Astrocyte of the spinal cord (primary cell): ENCODE measurements at places on chromosomes 7 and 10.

DNA sequence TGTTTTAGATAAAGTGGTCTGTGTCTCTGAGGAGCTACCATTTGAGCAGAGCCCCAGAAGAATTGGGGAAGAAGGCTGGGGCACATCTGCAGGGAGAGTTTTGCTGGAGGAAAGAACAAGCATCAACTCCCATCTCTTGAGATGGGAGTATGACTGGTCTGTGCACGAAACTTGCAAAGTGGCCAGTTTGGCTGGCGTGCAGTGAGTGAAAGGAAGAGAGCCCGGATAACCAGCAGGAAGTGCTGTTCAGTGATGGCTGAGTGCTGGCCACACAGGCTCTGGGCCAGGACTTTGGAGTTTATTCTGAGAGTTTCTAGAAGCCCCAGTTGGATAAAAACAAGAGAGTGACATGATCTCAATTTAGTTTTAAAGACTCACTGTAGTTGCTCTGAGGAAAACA lies 34.4 kb upstream of the SVIL start:
- peak; percentile 34 for DNase-seq

DNA sequence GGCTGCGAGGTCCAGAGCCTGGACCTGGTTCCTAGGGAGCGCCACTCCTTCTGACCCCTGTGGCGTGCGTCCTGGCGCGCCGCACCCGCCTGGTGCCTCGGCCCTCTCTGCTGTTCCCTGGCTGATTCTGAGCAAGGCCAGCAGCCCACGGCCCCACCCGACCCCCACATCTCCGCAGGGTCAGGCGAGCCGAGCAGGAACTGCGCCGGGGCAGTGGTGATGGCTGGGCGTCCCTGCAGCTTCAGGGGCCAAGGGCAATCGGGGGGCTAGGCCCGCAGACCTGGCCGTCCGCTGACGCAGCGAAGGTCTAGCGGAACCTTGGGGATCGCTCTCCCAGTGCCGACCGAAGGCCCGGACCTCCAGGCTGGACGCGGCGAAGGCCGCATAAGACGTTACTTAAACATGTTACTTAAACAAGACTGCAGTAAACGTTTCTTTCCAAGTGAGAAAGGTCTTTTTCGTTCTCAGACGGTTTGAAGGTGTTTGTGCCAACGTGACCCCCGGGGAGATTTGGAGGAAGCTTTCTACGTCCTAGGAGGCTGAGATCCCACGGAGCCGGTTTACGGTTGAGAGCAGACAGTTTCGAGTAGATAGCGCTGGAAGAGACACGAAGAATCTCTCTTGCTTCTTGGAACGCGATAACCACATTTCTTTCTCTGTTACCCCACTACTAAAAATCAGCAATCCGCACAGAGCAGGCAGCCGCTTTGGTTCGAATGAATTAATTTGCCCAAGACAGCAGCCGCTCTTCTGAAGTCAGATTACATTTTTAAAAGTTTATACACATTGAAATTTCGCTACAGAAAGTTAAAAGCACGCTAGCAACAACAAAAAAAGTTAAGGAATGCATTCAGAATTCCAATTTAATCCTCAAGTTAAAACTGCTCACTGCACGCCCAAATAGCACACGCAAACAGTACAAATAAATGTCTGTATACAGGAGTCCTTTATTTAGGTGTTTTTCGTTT lies 4.9 kb upstream of the NKX2-3 start:
- peak; percentile 29 for DNase-seq

- peak; percentile 20 for DNase-seq
These were observed 53.5 kb downstream of the DLG5 start for GRCh38 chr10:77872947-77873535.

DNA sequence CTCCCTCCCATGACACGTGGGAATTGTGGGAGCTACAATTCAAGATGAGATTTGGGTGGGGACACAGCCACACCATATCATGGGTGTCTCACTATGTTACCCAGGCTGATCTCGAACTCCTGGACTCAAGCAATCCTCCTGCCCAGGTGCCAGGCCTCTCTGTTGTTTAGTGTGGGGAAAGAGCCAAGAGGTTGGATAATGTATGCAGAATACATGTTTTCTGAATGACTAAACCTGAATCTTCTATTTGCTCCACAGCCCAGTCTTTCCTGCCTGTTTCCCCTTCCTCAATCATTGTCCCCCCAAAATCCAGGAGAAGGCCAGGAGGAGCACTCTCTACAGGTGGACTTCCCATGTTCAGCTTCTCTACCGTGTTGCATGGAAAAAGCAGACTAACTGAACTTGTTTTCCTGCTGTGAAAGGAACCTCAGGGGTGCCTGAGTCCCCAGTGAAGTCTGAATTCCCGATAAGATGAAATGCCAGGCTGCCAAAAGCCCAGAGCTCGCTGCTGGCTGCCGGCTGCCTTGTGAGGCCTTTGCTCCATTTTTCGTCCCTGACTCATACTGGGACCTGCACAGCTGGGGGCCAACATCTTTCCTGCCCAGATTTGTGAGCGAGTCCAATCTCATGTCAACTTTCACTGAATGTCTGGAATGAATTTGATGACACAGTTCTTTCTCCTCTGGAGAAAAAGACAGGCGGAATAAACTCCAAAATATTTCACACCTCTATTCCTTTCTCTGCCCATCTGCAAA lies 588.0 kb downstream of the CALN1 start:
- peak; percentile 89 for DNase-seq

DNA sequence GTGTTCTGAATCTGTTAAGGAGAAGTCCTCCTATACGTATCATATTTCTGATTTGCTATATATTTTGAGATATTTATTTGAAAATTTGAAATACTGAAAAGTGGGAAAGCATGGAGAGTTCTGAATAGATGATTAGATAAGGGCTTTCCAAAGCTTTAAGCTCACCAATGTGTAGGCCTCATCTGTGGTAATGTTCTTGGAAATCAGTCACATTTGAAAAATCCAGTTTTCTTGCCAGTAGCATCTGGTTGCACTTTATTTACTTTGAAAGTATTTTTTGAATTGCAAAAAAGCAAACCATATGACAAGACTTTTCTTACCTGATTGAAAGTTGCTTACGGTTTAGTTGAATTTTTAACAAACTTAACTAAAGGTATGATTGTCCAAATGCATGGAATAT lies 21.7 kb downstream of the ADD3 start:
- DNase-seq: no peak

GRCh38 chr7:130387628-130388403 lies 7.5 kb downstream of the CPA1 start:
- peak; percentile 96 for DNase-seq

GRCh38 chr7:3754493-3755341 lies 453.7 kb downstream of the SDK1 start:
- peak; percentile 87 for DNase-seq

DNA sequence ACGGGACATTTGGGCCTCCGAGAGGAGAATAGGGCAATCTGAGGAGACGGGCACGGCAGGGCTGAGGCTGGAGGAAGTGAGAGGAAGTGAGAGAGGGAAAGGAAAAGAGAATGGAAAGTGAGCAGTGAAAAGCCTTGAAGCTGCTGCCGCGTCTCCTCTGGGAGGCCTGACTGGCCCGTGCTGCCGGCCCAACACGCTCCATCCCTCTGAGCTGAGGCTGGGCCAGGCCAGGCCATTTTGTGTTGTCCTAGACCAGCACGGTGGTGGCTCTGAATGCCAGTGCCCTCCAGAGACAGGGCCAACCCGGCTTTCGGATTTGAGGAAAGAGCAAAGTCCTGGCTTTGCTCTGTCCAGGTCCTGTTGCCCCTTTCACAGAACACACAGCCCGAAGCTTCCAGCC lies 361.1 kb upstream of the SHH start:
- DNase-seq: no peak

DNA sequence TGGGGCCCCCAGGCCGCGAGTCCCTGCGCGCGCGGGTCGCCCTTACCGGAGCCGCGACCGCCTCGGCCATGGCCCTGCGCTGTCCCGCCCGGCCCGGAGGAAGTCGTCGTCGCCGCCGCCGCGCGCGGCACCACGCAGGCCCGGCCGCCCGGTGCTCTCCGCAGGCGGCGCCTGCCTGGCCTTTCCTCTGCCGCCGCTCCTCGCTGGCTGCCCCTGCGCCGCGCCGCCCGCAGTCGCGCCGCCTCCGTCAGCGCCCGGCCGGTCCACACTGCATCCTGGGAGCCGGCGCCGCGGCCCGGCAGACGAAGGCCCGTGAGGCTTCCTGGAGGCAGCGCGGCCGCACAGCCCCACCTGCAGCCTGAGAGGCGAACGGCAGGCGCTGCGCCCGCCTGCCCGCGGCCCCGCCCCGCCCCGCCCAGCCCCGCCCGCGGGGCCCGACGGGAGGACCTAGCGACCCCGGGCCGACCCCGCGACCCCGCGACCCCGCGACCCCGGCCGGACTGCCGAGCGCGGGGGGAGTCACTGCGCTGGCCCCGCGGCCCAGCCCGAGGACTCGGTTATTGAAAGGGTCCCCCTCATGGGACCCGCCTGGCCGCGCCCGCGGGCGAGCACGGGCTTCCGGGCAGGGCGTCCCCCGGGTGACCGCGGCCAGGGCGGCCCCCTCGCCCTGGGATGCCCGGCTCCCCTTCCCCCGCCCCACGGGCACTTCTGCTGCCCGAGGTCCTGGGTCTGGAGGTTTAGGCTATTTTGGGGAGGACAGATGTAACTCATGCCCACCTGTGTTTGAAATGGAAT lies at the start of gene ZNF746:
TSS of gene ZNF746 (minus strand) at position 343 of the 795 bp plus-strand sequence. CDS start at position 70, 273 bp downstream.
- peak; percentile 76 for DNase-seq

GRCh38 chr10:13776861-13777311 lies 190.1 kb downstream of the PRPF18 start:
- no peak for DNase-seq

DNA sequence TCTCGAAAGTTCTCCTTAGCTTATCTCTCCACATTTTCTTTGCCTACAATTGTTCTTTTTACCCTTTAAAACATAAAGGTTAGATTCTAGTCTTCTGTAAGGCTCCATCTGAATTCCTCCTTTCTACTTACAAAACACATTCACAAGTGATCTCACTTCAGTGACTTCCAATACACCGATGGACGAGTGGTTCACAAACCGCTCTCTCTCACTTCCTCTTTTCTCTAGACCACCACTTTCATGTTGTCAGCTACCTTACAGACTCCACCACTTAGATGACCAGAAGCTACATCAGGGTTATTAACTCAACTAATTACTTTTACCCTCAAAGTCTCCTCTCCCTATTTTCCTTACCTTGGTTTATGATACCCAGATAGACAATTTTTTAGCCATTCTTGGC lies 11.8 kb downstream of the MET start:
- no peak for DNase-seq

DNA sequence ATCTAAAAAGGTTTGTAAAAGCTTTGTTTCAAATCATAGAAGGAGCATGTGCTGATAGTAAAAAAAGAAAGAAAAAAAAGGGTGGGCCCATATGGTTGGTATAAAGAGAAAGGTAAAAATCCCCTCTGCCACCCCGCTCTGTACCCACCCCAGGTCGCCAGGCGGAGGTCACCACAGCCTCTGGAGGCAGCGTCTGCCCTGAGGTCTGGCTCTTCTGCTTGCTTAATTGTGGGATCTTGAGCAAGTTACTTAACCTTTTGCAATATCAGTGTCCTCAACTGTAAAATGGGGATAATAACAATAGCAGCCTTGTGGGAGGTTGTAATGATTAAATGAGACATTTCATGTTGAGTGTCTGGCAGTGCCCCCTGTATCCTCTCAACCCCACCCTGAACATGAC lies 10.7 kb upstream of the PCBD1 start:
- no peak for DNase-seq

GRCh38 chr10:62230344-62231121 lies 38.1 kb downstream of the RTKN2 start:
- peak; percentile 44 for DNase-seq

GRCh38 chr10:101228153-101228965 lies 904 bp downstream of the LBX1 start:
- no peak for DNase-seq

GRCh38 chr10:14588084-14588937 lies 186.4 kb downstream of the FAM107B start:
- DNase-seq: peak; percentile 84

DNA sequence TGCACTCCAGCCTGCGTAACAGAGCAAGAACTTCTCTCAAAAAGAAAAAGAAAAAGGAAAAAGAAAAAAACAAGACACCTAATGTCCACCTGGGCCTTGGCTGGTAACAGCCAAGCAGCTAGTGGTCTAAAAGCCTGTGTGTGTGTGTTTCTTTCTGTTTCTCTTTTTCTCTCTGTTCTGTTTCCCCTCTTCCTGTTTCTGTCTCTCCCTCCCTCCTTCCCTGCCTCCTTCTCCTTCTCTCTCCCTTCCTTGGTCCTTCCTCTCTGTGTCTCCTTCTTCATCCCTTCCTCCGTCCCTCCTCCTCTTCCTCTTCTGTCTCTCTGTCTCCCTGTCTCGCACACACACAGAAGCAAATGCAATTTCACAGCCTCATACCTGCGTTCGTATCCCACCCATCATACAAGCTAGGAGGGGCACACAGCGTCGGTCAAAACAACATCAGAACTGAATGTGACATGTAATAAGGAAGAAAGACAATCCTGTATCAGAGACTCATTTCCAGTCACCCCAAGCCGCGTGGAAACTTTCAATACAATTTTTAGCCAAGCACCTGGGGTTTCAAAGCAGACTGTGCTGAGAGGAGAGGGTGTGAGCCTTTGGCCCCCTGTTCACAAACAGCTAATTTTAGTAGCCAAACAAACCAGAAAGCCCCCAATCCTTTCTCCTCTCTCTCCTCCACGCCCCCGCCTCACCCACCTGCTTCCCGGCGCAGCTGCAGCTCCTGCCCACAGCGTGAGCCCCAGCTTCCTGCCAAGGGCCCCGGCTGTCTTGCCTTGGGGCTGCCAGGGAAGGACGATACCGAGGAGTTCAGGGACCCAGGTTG lies 50.2 kb upstream of the GNA12 start:
- no peak for DNase-seq

- DNase-seq: peak; percentile 91
These were observed 464.7 kb upstream of the IGFBP3 start for GRCh38 chr7:46385662-46386309.

DNA sequence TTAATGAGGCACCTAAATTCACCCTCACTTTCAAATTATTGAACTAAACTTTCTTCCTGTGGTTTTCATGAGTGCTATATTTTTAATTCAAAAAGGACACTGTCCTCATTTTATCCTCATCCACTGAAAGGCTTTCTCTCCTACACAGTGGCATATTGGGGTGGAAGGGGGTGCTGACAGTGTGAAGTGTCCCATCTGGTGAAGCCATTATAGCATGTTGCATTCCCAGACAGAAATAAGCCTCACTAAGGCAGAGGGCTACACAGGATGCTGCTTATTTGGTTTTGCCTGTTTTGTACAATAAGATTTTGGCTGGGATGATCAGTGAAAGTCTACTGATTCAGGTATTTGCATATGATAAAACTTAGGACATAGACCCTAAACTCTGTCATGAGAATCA lies 82.4 kb upstream of the INHBA start:
- no peak for DNase-seq

GRCh38 chr7:156378806-156379205 lies 261.8 kb upstream of the RNF32 start:
- no peak for DNase-seq

DNA sequence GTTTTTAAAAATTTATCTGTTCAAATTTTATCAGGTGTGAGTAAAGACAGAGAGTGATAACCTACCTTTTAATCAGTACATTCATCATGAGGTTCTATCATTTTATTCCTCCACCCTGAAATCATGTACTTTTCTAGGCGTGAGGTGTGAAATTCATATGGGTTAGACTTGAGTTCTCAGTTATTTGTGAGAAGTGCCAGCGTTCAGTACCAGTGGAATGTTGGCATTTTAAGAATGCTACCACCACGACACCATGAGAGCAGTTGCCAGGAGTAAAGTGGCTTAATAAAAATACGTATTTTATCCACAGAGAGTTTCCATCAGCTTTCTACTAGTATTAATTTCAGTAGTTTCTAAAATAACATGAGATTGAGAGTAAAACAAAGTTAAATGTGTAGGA lies 104.1 kb upstream of the FERD3L start:
- DNase-seq: peak; percentile 40

GRCh38 chr10:80619036-80619435 lies 81.3 kb downstream of the SH2D4B start:
- no peak for DNase-seq

GRCh38 chr10:62661143-62661542 lies 143.4 kb upstream of the ADO start:
- DNase-seq: no peak
